Activated CD8-positive, alpha-beta memory T cell treated with anti-CD3 and anti-CD28 coated beads for 4 hours (primary cell): ENCODE measurements at places on chromosomes 16 and 17.
A peak's percentile ranks its signal among the peaks of the same experiment; 100 is the strongest.

DNA sequence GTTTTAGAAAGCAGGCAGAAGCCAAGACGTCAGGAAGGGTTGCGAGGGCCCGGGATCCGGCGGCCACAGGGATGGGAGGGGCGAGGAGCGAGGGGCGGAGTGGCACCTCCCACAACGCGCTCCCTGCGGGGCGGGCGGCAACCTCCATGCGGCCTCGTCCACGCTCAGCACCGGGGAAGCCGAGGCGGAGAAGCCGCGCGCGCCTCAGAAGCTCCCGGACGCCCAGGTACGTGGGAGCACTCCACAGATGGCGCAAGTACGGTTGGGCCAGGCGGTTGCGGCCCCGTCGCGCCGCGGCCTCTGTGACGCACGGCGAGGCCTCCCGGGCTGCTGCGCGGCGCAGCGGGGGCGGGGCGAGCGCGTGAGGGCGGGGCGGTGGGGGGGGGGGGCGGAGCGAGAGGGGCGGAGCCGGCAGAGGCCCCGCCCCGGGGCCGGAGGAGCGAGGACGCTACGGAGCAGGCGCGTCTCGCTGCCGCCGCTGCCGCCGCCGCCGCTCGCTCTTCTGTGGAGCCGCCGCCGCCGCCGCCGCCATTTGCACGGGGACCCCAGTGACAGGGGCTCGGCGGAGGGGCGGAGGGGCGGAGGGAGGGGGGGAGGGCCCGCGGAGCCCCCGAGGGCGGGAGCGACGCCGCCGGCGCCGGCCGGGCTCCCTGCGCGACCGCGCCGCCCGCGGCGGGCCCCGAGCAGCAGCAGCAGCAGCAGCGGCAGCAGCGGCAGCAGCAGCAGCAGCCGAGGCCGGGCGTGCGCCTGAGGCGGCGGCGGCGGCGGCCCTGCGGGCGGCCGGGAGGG is at the start of gene TENT4B:
Gene TENT4B (plus strand): TSS at position 500 of the 789 bp plus-strand sequence. CDS start 316 bp downstream, outside the sequence.
- peak; percentile 67 for DNase-seq

DNA sequence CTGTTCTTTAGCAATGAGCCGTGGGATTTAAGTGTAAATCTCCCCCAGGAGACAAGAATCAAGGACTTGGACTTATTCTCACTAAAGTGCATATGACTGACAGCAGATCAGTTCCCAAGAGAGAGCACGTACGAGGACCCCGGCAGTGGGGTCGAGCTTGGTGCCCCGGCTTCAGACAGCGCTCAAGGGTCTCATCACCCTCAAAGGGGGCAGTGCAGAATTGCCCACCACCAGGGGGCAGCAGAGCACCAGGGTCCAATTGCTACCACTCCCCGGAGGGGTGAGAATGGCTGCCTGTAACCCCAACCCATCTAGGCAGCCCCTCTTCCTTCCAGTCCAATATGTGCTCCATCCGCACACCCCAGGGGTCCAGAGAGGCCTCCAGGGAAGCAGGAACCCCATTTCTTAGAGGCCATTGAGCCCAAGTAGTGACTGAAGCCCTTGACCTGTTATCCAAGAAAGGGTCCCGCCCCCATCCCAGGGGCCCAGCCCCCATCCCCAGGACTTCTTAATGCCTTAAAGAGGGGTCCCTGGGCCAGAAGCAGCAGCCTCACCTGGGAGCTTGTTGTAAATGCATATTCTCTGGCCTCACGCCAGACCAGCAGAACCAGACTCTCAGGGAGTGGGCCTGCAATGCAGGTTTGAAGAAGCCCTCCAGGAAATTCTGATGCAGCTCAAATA is 86.1 kb downstream of the ZDHHC7 start:
- DNase-seq, result peak; percentile 35

DNA sequence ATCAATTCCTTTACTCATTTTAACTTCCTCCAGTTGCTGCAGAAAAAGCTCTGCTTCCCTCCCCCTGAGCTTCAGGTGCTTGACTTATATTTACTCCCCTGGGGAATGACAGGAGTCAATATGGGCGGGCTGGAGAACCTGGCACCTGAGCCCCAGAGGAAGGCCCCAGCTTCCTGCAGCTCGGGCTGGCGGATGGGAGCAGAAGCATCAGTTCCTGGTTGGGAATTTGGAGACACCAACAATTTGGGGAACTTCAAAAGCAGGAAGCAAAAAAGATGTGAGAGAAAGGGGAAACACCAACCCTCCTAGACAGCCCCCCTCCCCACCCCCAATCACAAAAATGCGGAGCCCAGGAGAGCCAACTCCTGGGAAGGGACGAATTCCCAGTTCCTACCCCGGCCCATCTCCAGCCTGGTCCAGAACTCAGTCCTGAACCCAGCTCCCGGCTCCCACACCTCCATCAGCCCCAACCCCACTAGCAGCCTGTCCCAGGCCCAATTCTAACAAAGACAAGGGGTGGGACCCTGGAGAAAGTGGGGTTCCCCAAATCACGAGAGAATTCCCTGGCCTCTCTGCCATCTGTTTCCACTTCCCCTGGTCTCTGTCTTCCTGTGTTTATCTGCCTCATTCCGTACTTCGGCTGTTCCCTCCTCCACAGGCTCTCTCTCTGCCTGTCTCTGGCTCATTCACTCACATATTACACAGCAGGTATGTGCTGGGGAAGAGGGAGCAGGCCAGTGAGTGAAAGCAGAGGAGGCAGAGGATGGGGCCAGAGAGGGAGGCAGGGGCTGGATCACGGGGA is 16.2 kb upstream of the ASGR2 start:
- no peak for DNase-seq

- DNase-seq, result no peak
Measured at GRCh38 chr17:41416479-41416878, 7.9 kb downstream of the KRT37 start.

- DNase-seq, result no peak
Measured at GRCh38 chr17:74274709-74275340, 791 bp downstream of the DNAI2 start.

- no peak for DNase-seq
Measured at GRCh38 chr16:81505011-81505661, 60.5 kb downstream of the CMIP start.

DNA sequence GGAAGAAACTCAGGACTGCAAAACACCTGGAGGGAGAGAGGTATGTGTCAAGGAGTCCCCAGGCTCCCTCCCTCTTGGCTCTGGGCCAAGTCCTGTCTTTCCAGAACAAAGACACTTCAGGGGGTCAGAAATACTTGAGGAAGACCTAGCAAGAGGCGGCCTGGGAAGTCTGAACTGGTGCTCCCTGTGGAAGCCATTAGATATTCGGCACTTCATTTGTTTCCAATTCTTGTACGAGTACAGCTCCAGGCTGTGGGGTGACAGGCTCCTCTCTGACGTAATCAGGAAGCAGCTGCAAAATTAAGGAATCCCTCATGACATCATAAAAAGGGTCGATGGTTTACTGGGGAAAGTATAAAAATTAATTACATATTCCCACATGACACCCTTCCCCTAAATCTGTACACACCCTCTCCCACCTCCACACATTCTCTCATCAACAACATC is 108.7 kb downstream of the SMG6 start:
- DNase-seq, result no peak

DNA sequence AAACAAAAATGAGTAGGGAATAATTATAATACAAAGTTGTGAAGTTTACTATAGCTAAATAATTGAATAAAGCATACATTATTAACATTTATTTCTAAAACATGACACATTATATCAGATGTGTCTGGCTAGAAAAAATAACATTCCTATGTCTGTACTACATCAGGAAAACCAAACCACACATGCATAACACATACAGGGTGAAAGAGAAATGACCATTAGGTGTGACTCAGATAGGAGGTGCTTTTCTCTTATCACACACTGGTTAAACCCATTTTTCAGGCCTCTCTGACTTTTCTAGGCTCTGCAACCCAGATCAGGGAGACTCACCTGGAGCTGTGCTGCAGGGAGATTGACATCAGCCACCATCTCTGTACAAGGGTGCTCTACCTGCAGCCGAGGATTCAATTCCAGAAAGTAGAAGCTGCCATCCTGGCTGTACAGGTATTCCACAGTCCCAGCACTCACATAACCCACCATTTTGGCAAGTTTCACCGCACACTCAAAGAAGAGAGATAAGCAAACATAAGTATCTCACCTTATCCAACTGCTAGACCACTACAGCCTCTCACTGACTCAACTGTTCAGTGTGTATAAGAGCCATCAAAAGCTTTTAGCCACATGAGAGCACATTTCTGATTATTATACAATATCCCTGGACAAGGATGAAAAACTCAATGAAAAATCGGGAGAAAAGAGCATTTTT is 116.6 kb upstream of the C17orf78 start:
- DNase-seq, result no peak
